Ecto neural progenitor cell (in vitro differentiated cells): ENCODE measurements at places on chromosomes 13 and 19.

DNA sequence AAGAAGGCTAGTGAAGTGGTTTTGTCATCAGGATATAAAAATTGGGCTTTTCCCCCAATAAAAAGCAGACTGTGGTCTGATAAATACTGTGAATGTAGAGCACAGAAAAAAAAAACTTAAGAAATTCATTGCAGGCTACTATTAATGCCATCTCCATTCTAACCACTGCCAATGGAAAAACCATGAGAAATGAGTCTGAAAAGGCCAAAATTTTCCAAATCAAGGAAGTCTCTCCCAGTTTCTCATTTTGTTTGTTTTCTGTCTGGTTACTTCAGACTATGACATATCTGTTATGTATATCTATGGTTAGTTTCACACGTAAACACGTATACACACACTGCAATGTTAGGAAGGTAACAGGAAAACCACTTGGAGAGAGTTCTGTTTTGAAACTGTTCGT is 193.6 kb upstream of the TSC22D1 start:
- DNase-seq, result no peak

DNA sequence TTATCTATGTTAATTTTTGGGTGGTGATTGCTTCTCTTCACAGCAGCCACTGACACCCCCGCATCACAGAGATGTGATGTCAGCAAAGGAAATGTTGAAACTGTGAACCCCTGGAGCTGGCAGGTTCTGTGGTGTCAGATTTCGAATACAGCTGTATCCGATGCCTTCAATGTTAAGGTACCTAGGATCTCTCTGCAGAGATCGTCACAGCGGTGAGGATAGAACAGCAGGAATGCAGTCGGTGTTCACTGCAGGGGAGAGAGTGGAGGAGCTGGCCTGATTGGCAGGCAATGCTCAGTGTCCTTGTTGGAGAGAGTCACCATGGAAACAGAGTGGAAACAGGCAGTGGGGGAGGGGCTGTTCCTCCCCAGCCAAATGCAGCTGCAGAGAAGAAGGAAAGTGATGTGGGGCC is 79.5 kb upstream of the ZNF835 start:
- no peak for DNase-seq

GRCh38 chr19:34165295-34165738 is 7.0 kb upstream of the LSM14A start:
- DNase-seq, result peak; percentile 13

DNA sequence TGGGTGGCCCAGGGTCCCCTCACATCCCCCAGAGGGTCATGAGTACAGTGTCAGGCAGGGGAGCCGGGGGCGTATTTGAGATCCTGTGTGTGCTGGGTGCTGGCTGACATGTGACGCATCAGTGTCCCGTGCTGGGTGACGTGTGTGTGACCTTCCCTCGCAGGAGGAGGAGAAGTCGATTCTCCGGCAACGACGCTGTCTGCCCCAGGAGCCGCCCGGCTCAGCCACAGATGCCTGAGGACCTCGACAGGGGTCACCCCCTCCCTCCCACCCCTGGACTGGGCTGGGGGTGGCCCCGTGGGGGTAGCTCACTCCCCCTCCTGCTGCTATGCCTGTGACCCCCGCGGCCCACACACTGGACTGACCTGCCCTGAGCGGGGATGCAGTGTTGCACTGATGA is 25.8 kb downstream of the PNPLA6 start:
- no peak for DNase-seq

DNA sequence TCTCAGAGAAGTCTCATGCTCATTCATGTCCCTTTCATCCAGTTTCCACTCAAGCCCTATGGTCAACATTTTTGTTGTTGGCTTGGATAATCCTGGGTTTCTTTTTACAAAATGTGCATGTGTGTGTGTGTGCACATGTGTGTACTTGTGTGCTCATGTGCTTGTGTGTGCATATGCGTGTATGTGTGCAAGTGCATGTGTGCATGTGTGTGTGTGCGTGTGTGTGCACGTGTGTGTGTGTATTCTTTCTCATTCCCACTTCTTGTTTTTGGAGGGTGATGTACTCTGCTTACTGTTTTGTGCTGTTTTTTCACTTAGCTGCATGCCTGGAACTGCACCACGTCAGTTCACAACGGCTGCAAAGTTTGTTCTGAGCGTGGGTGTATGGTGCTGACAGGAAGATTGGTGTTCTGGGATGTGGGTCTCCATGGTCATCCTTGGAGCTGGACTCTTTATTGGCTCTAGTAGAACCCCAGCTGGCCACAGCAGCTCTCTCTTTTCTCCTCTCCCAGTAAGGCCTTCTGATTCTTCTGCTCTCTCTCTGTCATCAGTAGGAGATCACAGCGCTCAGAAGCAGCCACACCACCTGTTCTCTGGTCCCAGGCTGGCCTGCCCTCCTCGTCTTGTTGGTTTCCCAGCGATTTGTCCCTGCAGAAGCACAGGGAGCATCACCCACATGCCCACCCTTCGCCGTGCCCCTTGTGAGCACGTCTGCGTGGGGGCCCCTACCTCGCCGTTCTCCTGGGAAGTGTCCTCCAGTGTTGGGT is 60.8 kb downstream of the SOX1 start:
- DNase-seq, result no peak

GRCh38 chr19:11973019-11973810 is 8.4 kb downstream of the ZNF763 start:
- DNase-seq, result no peak

DNA sequence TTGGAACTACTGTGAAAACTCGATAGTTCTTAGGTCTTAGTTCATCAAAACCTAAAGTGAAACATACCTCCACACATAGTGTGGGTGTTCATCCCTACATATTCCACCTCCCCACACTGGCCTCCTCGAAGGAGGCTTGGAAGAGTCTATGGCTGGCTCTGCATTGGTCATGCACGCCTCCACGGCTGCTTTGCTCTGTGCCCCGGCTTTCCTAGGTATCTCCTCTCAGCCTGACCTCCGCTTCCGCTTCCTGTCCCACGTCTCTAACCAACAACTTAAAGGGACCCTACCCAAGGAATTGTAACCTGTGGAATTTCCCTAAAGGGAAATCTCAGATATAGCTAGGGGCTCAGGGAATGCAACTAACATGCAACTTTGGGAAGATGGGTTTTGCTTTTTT is 79.7 kb upstream of the MBNL2 start:
- DNase-seq, result no peak

GRCh38 chr19:46847528-46847927 is 3.1 kb downstream of the AP2S1 start:
- DNase-seq, result no peak

- no peak for DNase-seq
These were observed 214.1 kb downstream of the COL4A1 start for GRCh38 chr13:110092831-110093247.

DNA sequence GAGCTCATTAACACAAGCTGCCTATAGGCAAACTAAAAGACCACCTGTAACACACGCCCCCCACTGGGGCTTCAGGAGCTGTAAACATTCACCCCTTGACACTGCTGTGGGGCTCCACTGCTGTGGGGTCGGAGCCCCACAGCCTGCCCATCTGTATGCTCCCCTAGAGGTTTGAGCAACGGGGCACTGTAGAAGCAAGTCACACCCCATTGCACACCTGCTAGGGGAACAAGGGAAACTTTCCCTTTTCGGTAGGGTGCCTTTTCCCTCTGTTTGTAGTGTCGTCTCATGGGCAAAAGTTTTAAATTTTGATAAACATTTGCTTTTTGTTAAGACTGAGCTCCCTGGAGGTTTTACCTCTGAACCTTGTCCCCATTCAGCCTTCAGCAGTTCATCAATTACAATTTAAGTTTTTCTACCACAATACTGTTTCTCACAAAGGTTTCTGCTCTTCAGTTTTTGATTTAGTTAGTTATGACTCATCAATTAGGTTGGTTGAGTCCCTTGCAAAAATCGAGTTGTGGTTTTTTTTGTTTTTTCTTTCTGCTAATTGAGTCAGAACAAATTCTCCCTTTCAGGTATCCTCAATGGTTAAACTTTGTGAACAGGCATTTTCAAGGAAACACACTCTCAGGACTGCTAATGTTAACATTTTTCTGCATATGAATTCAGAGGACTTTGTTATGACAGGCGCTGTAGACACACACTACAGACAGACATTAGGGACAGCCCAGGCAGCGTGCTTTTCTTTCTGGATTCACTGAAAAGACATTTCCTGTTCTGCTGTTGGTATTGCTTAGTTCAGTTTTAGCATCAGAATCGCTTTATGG is 35.1 kb downstream of the ZNF433 start:
- DNase-seq, result no peak

DNA sequence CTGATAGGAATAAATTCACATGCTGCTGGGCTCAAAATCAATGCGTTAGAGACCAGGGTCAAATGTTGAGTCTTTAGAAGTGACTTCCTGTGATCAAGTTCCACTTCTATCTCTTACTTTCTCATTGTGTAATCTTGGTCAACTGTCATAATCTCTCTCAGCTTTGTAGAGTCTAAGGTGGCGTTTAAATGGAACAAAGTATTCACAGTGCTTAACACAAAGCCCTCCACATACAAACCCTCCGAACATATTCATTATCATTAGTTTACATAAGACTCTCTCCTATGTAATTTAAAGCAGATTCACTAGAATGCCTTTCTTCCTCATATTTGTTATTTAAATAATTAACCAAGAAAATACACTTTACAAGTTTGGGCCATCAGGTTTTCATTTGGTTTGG is 1044.1 kb downstream of the EFNB2 start:
- DNase-seq, result no peak
